ENCODE measurements at places on chromosomes 5 and 9.

- DNase-seq, result no peak
Measured at GRCh38 chr5:113263545-113263944, 171.2 kb downstream of the TSSK1B start.

- no peak for DNase-seq
Measured at GRCh38 chr5:95671826-95672225, 11.0 kb downstream of the SPATA9 start.

DNA sequence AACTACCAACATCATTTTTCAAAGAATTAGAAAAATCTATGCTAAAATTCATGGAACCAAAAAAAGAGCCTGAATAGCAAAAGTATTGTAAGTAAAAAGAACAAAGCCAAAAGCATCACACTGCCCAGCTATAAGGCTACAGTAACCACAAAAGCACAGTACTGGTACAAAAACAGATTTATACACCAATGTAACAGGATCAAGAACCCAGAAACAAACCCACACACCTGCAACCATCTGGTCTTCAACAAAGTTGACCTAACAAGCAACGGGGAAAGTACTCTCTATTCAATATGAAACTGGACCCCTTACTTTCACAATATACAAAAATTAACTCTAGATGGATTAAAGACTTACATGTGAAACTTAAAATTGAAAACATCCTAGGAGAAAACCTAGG, 94.2 kb upstream of the TARS1 start:
- DNase-seq, result no peak

- no peak for DNase-seq
Measured at GRCh38 chr5:111268300-111268699, 44.1 kb downstream of the CAMK4 start.

DNA sequence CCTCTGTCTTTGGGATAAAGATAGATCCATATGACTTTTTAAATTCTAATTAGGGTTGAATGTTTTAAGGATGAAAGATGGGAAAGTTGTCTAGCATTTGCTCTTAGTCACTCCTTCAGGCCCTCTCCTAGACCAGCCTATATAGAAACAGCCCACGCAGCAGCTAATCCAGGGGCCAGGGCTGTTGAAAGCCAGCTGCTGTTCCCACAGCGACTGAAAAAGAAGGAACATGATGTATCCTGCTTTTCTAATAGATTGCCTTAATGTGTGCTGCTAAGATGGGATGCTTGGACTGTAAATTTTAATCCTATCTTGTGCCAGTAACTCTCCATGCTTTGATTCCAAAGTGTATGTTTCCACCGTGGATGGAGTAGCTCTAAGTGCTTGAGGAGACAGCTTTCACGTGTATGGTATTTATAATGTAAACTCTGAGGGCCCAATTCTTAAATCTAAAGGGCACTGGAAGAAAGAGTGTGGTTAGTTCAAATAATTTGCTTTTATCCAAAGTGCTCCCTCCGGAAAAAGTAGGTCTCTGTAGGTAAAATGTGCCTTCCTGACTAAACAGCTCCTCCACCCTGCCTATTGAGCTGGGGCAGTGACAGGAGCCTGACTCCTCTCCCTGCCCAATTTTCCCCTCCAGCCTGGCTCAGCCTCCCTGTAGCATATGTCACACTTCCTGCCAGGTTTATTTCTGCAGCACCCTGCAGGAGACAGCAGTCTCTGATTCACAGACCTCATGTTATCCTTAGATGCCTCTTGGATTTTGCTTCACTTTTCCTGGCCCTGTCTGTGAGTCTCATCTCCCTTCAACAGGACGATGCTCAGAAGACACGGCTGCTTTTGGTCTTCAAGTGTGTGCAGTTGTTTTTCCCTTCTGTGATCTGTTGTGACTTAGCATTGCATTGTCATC, 33.2 kb downstream of the SLC36A1 start:
- no peak for DNase-seq

- no peak for DNase-seq
Measured at GRCh38 chr9:98563212-98563907, 145.4 kb downstream of the GABBR2 start.

DNA sequence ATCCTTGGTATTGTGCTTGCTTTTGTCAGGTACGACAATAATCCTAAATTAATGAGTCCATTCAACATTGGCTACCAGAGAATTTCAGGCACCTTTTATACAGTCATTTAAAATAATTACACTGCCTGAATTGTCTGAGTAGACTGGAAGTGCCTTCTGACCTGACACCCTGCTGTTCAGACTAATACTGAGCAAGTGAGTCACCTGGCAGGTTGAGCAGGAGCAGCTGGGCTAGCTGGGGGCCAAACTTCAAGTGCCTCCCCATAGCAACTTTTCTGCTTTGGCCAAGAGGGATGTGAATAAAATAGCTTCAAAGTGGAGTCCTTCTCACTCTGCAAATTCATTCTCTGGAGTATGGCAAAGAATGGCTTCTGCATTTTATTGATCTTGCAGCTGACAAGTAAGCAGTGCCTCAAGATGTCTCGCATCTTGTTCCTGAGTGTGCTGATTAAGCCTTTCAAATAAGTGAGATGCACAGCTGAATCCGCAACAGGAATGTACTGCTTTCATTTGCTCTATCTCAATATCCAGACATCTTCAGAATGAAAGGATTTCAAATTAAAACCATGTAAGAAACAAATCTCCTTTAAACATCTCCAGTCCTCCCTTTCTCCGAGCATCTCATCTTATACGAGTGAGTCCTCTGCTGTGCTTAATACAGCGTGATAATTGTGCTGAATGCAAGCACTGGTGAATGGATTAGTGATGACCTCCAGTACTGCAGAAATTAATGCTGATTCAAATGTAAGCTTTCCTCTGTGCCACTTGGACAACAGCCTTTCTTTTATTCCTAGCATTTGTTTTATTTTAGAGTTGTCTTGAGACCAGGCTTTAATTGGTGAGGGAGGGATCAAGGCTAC, 271.2 kb downstream of the EDIL3 start:
- DNase-seq, result no peak

GRCh38 chr5:39440192-39440957, 15.6 kb upstream of the DAB2 start:
- DNase-seq, result no peak

DNA sequence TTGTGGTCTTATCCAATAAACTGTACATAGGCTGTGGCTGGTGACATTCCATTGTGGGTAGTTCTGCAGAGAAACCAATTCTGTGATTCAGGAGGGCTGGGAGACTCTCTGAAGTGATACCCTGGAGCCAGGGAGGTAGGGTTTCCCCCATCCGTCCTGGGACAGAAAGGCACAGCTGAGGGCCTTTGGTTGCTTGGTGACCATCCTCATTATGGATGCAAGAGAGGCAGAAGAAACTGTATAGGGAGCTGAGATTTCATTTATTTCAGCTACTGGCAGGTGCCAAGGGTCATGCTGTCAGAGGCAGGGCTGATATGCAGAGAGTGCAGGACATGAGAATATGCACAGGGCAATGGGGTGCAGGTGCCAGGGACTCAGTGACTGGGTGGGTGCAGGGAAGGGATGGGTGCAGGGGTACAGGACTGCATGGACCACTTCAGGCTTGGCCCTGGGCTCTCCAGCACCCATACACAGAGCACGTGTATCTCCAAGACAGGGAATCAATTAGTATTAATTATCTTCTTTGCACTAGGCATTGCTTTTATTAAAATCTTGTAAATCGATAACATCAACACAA, 236.5 kb downstream of the ICE1 start:
- DNase-seq, result no peak

GRCh38 chr5:109877670-109878045, 187.9 kb downstream of the MAN2A1 start:
- no peak for DNase-seq

GRCh38 chr9:71783120-71783523, 14.8 kb upstream of the CEMIP2 start:
- peak; percentile 90 for DNase-seq

GRCh38 chr5:89440670-89441069, 557.7 kb upstream of the MEF2C start:
- no peak for DNase-seq

DNA sequence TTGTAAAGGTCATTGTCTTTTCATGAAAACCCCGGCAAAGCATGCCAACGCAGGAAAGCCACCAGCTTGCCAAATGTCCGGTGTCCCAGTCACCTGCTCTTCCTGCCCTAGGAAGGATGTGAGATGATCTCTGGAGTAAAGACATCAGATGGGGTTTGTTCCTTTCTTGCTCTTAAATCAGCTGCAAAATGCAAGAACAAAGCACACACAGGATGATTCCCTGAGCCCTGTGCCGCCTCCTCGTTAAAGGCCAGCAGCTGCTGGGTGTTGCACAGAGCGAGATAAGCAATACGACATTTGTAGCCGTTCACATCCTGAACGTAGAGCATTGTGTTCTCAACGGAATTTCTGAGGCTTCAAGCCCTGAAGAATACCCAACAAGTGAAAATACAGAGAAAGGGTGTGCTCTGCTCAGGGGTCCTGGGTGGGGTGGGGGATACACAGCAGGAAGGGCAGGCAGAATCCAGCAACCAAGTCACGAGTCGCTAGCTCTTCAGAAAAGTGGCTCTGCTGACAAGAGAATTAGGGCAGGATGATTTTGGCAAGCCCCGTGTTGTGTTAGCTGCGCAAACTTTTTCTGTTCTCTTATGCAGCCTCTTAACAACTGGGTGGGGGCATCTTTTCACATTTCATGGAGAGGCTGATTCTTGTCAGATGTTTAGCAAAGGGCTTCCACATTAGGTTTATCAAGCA, 229.2 kb upstream of the MAP3K1 start:
- no peak for DNase-seq

DNA sequence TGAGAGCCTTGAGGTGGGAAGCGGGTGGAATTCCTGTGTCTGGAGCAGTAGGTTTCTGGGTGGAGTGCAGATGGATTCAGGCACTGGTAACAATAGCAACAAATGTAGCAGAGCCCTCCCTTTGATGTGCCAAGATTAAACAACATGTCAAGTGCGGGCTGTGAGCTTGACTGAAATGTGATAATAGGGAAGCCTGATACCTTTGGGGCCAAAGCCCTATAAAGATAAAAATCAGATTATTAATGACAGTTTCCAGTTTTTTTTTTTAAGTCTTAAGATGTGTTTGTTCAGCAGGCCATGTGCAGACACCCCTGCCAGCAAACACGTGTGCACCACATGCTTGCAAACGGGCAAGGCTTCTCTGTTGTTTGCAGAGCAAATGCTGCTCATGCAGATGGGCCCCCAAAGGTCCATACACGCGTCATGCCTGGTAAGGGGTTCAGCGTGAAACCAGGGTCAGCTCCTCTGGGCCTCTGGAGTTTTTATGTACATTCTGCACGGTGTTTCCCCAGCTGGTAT, 193.2 kb downstream of the GADD45G start:
- DNase-seq, result no peak

DNA sequence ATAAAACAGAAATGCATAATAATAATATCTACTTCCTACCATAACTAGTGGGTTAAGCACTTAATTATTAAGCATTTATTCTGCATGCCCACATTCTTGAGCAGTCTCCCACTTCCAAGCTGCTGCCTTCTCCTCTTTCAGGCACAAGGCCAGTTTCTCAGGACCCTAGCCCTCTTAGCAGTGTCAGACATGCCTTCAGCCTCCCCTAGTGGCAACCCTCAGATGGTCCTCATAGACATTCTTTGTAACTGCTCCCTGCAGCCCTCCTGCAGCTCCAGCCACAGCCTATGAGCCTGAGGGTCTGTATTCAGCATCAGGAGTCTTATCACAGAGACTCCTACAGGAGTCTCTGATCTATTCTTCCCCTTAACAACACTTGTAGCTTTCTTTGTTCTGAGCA, 3.9 kb downstream of the IL9 start:
- no peak for DNase-seq

GRCh38 chr9:127930231-127931091, at the start of gene PIP5KL1:
Gene PIP5KL1, minus strand, starts transcription at chr9:127930777. Its CDS starts 25 bp downstream, at chr9:127930752.
- peak; percentile 70 for DNase-seq

- DNase-seq, result no peak
Measured at GRCh38 chr5:10825897-10826644, 65.0 kb upstream of the DAP start.

GRCh38 chr9:130857864-130858738, 23.0 kb downstream of the ABL1 start:
- no peak for DNase-seq

DNA sequence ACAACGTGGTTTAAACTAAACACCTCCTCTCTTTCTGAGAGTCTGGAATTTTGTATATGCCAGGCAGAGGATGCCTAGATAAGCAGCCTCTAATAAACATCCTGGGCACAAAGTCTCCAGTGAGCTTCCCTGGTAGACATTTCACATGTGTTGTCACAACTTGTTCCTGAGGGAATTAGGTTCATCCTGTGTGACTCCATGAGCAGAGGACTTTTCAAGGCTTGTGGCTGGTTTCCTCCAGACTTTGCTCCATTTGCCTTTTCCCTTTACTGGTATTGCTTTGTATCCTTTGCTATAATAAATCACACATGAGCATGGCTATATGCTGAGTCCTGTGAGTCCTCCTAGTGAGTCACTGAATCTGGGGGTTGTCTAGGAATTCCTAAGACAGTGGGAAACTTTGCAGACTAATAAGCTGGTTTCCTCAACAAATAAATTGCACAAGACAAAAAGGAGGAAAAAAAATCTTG, 77.4 kb downstream of the NR2F1-AS1 start:
- DNase-seq, result no peak

- DNase-seq, result no peak
Measured at GRCh38 chr5:34959323-34959722, 30.0 kb downstream of the DNAJC21 start.

DNA sequence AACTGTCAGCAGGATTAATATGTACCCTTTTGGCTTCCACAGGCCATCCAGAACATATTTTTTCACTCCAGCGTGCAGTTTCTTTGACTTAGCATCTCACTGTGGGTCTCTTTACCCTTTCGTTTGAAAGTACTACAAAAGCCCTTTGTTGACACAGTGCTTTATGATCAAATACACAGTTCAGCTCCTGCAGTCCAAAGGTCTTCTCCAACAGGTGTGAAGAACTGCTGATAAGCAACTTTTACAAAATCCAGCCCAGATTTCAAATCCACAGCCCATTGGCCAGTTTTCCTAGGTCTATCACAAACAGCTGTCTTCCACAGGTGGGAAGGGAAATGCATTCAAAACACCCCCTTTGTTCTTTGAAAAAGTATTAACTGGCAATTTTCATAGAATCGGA, 54.8 kb downstream of the MYO10 start:
- DNase-seq, result no peak
